ENCODE measurements at places on chromosomes 2 and 18.

DNA sequence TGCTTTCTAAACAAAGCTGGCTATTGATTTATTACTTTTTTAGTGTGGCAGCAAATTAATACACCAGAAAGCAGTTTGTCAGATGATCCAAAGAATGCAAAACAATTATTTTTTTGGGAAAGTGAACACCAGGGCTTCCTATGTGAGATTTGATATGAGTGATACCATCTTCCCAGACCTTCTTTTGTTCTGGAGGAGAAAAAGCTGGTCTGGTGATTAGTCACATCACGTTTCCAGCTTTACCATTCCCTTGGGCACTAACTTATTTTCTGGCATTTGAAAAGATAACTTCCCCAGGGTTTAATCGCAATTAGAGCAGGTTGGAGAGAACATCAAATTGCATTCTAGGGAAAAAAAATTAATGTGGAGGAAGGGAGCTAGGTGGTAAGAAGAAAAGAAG is 182.9 kb upstream of the TANK start:
- no peak for DNase-seq

DNA sequence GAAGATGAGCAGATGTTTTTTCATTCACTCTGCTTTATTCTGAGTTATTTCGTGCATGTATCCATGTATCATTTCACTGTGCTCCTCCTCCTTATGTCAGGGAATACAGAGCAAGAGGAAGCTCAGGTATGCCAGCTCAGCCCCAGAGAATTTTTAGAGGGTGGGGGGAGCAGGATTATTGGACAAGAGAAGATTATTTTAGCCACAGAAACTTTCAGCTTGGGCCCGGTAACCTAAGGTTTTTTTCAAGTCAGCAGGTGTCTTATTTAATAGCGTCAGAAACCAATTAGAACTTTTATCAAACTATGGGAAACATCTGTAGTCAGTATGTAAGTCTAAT is 232.9 kb upstream of the SIX3 start:
- no peak for DNase-seq

DNA sequence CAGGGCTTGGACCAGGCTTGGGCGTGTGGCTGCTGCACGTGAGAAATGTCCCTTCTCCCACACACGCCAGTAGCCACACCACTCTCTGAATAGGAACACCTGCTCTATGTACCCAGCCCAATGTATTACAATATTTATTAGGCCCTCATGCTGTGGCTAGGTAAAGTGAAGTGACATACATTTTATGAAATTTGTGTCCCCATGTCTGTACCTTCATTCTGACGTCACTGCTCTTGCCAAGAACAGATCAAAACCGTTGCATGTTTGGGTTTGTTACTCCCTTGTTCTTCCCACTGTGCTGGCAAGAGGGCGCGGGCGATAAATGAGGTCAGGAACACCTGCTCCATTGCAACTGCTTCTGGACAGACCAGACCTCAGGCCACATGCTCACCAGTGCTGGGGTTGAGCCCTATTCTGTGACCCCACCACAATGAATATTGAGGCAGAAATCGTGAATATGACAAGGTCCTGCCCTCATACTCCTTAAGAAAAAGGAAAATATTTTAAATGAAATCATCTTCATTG is 436.4 kb upstream of the SALL3 start:
- no peak for DNase-seq

GRCh38 chr2:7358865-7359447 is 441.7 kb downstream of the RNF144A start:
- DNase-seq = no peak

GRCh38 chr2:42842466-42842865 is 50.1 kb upstream of the HAAO start:
- no peak for DNase-seq

GRCh38 chr2:240579771-240580614 is 6.5 kb upstream of the CAPN10 start:
- DNase-seq = peak; percentile 70

GRCh38 chr2:218879776-218880101 is 913 bp upstream of the WNT10A start:
- DNase-seq = no peak

DNA sequence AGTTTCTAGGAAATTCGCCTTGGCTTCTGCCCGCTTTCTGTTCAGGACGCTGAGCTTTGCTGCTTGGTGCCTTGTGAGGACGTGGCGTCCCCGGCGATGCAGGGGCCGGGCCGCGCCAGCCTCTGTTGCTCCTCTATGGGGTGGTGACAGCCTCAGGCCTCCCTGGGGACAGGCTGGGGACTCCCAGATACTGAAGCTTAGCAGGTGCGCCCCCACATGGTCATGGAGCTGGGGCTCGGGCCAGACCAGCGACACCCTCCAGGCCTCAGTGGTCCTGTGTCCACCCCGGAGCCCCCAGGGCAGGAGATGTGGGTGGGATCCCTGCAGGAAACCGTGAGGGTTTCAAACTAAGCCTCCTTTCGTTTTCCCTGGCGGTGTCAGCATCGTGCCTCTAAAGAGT is 29.2 kb downstream of the KCNG2 start:
- DNase-seq = no peak

DNA sequence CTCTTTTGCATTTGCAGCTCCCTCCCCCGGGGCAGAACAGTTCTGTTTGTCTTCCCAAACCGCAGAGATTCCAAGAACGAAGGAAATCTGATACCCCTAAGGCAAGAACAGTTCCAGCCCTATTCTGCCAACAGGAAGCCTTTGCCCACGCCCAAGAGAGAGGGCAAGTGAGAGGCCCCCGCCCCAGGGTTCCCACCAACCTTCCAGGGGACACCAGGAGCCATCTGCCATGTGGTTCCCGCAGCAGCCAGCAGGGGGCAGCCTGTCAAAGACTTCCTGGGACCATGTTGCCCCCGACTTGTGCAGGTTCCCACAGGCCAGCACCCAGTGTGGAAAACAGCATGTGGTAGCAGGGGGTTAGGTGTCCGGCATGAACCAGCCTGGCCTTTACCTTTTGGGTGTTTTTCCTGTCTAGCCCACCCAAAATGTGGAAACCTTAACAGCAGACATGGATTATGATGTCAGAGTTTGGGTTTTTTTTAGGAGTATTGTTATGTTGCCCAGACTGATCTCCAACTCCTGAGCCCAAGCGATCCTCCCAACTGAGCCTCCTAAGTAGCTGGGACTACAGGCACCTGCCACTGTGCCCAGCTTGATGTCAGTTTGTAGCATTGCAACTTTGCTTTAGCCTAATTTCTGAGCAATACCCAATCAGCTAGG is 21.7 kb upstream of the EFHD1 start:
- peak; percentile 53 for DNase-seq

GRCh38 chr18:49565612-49566011 is 3.8 kb downstream of the LIPG start:
- no peak for DNase-seq

DNA sequence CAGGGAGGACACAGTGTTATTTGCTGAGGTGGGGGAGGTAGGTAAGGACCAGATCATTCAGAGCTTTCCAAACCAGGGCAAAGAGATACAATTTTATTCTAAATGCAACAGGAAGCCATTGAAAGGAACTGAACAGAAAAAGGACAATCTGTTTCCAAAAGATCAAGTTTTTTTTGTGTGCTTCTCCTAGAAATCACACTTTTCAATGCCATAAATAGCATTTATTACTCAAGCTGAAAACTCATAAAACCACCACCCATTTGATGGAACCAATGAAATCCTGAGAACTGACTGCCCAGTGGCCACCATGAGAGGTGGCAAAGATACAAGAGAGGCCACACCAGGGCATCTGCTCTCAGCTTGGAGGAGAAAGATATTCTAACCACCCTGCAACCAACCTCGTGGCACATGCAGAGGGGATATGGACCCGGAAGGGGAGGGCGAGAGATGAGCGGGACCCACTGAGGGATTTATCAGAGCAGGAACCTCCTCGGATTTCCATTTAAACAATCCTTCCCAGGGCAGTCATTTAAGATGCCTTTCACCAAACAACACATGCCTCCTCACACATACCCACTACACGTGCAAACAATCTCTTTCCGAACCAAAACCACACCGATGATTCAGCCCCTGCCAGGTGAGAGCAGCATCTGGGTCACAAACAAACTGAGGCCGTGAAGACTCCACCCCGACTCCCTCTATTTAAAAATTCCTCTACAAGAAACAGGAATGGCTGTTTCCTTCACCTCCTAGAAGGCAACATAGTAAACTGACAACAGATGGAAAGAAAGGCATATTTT is 8.8 kb downstream of the CYB5A start:
- no peak for DNase-seq

GRCh38 chr2:199105826-199106225 is 351.9 kb downstream of the SATB2 start:
- DNase-seq = no peak

- no peak for DNase-seq
Observed at GRCh38 chr2:42764096-42764495, at the start of gene OXER1. TSS of gene OXER1 (minus strand) at chr2:42764135. CDS start at chr2:42764062, 73 bp downstream.

DNA sequence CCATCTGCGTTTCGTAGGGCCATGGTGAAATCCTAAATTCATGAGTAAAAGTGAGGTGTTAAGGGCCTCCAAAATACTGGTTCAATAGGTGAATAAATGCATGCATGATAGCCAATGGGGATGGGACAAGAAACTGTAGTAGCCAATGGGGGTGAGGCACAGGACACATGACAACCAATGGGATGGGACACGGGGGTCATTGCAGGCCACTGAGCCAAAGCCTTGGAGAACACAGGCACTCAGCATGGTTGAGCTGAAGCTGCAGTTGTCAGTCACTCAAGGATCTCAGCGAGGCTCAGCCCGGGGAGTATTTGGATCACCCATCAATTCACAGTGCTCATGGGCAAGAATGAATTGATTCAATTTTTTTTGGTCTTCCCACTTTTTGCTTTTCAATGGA is 156.5 kb downstream of the ACTR3 start:
- no peak for DNase-seq

DNA sequence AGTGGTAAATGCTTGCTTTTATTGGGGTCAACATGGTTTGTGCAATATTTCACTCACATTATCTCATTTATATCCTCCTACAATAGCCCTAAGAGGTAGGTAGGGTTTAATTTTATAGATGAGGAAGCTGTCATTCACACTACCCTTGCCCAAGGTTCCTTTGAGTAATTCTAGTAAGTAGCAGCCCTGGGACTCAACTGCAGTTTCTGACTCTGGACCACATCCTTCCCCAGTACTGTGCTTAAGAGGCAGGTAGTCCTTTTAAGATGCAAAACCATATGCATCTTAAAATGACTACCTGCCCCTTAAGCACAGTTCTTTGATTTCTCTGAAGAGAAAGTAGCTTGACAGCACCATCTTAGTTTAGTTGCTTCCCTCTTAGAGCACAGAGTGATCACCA is 15.7 kb upstream of the NT5C1B start:
- DNase-seq = no peak

- DNase-seq = no peak
Observed at GRCh38 chr18:12943215-12943614, 4.6 kb upstream of the SEH1L start.

- no peak for DNase-seq
Observed at GRCh38 chr2:127655209-127656073, 9.5 kb downstream of the GPR17 start.

GRCh38 chr2:220166616-220167015 is 539.2 kb downstream of the SLC4A3 start:
- no peak for DNase-seq

DNA sequence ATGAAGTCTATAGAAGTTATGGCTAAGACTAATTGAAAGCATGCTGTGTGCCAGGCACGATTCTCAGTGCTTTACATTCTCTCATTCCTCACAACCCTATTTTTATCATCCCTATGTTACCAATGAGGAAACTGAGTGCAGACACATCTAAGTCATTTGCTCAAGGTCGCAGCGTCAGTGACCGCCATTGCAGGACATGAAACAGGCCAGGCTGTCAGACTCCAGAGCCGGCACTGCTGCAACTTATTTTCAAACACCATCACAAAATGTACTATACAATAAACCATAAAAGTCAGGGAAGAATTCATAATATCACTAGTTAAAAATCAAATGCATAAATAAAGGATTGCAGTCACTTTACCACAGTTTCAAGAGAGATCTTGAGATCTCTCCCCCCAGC is 5.6 kb downstream of the STK39 start:
- DNase-seq = no peak

DNA sequence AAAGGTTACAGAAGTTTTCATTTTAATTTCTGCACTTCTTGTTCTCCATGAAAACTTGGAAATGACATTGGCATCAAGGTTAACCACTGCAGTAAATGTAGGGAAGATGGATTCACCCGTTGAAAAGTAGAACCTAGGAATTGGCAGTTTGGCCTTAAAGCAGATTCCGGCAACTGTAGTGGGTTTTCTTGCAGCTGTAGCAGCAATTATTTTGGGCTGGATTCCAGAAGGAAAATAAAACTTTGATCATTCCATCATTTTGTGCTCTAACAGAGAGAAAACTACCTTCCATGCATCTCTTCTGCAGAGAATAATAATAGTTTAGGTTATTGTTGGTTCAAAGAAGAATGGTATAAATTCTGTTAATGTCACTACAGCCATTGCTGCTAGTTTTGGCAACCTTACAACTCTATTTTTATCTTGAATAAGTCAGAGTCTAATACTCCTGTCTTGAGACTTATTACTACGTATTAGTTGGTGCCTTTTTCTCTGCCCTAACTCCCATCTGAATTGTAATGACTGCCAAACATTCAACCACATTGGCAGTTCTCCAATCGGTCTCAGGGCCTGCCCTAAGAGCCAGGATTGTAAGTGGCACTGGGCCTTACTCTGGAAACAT is 178.1 kb upstream of the PIEZO2 start:
- DNase-seq = no peak

DNA sequence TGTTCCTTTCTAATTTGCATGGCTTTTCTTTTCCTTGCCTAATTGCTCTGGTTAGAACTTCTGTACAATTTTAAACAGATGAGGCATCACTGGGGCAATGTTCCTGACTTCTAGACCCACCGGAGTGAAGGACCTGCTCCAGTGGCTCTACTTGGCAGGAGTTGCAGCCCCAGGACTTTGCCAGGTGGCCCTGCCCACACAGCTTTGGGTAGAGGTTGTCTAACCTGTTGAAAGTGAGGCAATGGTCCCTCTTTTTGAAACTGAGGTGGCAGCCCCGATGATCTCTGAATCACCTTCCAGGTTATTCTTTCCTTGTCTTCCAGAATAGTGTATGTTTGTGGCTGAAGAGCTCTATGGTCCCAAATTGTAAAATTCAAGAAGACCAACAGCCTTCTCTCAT is 29.9 kb upstream of the ZNF512 start:
- no peak for DNase-seq

- DNase-seq = no peak
Observed at GRCh38 chr2:228548230-228548629, 366.7 kb upstream of the SPHKAP start.

GRCh38 chr2:119086327-119086726 is 72.2 kb downstream of the C1QL2 start:
- no peak for DNase-seq

GRCh38 chr2:46857871-46858701 is 57.5 kb downstream of the MCFD2 start:
- no peak for DNase-seq

DNA sequence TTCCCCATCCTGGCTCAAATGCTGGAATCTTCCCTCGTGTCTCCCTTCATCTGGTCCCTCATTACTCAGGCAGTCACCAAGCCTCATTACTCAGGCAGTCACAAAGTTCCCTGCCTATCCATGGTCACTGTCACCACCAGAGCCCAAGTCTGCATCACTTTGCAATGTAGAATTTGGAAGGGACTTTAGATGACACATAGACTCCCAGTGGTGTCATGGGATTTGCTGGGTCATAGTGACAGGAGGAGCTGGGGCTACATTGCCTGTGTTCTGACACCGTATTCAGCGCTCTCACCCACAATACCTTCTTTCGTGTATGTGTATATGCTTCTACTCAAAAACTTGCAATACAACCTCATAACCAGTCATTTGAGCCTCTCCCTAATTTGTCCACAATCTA is 2.1 kb upstream of the EMILIN1 start:
- no peak for DNase-seq
